ENCODE measurements at places on chromosomes 1 and 21.
A peak's percentile ranks its signal among the peaks of the same experiment; 100 is the strongest.

DNA sequence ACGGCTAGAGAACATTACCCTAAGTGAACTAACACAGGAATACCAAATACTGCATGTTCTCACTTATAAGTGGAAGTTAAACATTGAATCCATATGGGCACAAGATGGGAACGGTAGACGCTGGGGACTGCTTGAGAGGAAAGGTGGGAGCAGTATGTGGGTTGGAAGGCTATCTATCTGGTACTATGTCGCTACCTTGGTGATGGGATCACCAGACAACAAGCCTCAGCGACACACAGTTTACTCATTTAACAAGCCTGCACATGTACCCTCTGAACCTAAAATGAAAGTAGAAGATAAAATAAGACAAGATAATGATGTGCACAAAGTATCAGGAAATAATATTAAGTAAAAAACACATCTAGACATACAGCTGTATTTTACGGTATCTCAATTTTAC is 819 bp downstream of the PYHIN1 start:
- peak; percentile 77 for ATAC-seq

GRCh38 chr1:212920896-212921295 is 29.4 kb upstream of the VASH2 start:
- ATAC-seq, result no peak

- no peak for ATAC-seq
Observed at GRCh38 chr1:37741130-37741529, 23.8 kb downstream of the EPHA10 start.

GRCh38 chr21:43024439-43025136 is 50.2 kb downstream of the PKNOX1 start:
- no peak for ATAC-seq

GRCh38 chr1:247295274-247295684 is 36.4 kb downstream of the ZNF496 start:
- no peak for ATAC-seq

GRCh38 chr1:29406814-29407213 is 170.5 kb downstream of the PTPRU start:
- ATAC-seq, result no peak

GRCh38 chr1:109198043-109198695 is 15.5 kb upstream of the SARS1 start:
- ATAC-seq, result no peak

- ATAC-seq, result no peak
Observed at GRCh38 chr1:46523496-46524353, 27.7 kb downstream of the KNCN start.

DNA sequence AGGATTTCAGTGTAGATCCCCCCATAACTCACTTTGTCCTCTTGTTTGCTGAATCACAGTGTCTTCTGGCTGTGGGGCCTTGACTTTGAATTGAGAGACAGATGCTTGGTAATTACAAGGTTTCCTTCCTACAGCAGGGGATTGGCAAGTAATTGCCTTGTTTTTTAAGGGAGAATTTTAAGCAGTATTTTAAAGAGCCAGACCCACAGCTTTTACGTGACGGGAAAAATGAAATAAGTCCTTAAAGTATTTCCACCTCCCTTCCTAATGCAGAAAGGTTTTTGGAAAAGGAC is 41.0 kb downstream of the PGBD5 start:
- no peak for ATAC-seq

DNA sequence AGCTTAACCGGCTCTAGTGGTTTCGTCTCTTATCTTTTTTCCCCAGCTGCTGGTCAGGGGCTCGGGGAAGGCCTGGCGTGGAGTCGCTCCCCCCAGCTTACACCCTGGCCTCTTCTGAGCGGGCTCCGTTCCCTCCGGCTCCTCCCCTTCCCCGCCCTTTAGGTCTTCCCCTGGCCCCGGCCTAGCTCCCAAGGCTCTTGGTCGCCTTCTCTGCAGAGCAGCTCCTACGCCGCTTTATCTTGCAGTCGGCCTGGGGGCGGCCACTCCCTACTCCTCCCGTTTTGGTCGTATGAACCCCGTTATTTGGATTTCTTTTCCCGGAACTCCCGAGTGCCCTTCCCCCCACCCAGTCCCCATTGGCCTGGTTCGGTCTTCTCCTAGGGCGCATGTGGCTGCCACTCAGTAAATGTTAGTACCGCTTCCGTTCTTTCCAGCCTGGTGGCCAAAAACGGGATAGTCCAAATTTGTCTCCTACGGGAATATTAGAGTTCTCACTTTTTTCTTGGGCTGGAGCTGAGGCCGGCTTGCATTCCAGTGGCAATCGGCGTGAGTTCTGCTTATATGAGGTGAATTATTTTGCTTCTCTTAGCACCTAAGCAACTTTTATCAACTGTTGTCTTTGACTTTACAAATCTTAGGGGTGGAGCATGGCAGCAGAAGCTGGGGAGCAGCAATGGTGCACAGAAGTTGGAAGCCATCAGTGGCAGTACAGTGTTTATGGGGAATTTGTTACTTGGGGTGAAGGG is 467 bp downstream of the THRAP3 start:
- peak; percentile 70 for ATAC-seq

GRCh38 chr21:45080639-45081414 is 6.4 kb downstream of the ADARB1 start:
- peak; percentile 62 for ATAC-seq

DNA sequence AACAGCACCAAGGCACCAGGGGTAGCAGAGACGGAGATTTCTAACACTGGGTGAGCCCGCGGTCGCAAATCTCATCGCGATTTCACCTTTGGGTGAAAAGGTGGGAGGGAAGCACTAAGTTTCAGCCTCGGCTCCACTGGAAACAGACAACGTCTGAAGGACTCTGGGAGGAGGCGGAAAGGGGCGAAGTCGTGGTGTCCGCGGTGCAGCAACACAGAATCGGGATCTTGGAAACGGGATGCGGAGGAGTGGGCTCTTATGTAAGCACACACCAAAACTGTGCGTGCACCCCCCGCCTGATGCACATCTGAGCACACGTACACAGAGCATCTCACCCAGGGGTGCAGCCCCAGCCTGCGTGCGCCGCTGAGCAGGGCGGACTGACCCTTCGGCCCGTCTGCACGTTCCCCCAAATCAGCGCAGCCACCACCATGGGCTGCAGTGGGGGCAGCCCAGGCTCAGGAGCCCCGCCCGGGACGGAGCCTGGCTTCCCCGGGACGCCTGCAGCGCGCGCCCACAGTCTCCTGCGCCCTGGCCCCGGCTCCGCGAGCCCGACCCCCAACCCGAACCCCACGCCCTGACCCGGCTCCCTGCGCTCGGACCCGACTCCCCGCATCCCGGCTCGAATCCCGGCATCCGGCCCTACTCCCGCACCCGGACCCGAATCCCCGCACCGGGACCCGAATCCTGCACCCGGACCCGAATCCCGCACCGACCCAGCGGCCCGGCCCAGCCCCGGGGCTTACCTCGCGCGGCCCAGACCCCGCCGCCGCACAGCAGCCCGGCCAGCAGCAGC is 670 bp downstream of the CLSTN1 start:
- peak; percentile 50 for ATAC-seq

- peak; percentile 87 for ATAC-seq
Observed at GRCh38 chr1:9078015-9078751, 8.7 kb upstream of the SLC2A5 start.

DNA sequence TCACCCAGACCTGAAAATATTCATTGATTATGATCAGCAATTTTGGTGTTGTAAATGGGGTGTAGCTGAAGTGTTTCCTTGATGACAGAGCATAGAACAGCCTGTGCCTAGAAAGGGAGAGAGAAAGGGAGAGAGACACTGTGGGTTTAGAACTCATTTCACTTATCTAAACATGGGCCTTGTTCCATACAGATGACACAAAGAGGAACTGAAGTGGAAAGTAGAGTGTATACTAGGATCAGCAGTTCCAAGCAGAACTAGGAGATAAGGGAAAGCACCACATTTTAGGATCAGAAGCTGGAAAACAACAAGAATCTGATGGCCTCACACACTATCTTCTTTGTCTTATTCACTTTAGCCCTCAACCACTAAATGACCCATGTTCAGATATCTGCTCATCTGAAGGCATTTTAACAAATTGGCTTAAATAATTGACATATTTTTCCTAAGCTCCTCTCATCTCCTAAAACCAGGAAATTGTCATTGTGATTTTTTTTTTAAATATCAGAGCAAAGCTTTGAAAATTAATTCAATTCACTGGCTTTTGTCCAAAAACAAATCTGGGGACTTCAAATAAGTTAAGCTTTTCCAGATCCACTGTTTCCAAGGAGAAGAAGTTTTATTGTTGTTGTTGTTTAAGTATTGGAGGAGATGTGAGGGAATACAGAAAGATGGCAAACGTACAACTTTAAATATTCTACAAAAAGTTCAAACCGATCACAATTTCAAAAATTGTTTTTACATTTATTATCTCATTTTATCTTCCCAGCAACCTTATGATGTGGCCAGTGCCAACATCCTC is 103.8 kb downstream of the LYPLAL1 start:
- no peak for ATAC-seq

DNA sequence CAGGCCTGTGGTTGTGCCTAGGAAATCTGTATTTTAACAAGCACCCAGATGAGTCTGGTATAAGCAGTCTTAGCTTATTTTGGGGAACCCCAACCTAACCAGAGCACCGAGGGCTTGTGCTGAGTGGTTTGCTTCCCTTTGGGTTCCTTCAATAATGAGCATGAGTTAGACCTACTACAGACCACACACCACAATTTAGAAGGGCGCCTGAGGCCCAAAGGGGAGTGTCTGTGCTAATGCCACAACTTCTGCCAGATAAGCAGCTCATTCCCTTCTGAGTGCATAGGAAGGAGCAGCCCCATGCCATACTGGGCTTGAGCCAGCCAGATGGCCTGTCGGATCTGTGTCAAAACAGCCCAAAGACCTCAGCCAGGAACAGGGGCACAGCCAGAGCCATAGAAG is 15.4 kb upstream of the LSS start:
- peak; percentile 40 for ATAC-seq

- no peak for ATAC-seq
Observed at GRCh38 chr1:229344139-229344538, 1.3 kb upstream of the CCSAP start.

DNA sequence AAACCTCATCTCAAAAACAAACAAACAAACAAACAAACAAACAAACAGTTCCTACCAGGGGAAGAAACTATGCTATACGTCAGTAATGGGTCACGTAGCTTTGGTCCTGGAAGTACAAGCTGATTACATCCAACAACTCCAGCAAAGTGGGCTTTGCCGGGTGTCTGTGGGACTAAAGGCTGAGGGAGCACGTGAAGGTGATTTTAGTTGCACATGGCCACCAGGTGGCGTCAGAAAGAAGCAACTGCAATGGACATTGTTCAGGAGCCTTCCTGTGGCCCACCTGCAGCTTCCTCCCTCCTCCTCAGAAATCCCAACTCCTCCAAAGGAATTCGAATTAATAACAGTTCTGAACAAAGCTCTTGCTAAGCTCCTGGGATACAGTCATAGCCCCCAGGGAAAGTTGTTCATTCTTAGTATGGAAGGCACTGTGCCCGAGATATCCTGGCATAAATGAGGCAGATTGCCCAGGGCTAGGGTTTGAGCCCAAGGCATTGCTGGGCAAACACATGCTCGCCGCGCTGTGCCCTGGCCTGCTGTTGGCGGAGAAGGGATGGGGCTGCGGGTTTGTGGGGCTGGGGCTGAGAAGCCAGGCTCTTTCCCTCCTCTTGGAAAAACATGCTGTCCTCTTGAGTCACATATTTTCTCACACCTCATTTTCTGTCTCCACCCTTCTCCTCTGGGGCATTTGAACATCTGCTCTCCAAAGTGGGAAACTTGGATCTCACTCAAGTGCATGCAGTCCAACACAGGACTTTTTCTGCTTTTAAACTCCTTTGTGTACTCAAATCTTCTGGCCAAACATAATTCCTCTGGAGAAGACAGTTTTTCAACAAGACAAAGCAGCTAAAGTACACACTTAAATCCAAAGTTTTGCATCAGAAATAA is 28.6 kb downstream of the AKNAD1 start:
- ATAC-seq, result peak; percentile 65

- ATAC-seq, result no peak
Observed at GRCh38 chr1:114130213-114130612, 23.5 kb downstream of the SYT6 start.

DNA sequence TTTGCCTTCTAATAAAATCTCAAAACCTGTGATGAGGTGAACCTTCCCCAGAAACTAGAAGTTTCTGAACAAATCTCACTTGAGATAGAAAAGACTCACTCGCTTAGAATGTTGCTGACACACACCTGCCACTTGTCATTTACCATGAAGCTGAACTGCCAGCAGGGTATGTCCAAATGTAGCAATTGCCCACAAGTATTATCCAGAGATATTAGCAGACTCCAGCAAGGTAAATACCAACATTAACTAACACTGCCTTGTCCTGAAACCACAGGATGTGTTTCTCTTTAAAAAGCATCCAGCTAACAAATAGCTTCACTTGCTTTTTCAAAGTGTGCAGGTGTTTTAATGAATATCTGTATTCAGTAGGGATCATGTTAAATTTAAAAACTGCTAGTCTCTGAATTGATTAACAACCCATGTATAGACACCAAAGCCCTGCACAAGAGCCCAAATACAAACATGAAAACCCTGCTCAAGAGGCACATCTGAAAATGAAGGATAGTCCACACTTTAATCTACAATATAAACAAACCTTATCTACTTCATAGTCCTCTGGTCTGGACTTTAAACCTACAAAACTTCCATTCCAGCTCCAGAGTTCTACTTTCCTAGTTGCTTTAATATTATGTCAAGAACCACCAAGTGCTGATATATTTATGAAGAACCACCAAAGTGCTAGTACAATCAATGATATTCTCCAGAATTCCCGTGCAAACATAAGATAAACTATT is 19.3 kb downstream of the KRTAP8-1 start:
- no peak for ATAC-seq

DNA sequence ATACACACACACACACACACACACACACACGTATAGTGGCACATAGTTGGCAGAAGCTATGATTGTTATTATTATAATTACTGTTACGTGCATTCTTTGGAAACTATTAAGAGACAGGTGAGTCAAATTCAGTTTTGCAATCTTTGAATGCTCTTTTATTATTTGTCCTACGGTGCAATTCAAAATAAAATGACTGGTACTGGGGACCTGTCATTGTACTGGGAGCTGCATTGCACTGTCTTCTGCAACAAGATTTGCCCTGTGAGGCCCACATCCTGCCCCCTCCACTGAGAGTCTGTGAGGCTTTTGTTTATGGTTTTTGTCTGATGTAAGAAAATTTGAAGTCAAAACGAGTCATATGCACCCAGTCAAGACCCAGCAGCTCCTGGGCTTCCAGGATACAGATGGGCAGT is 1.9 kb downstream of the LY9 start:
- ATAC-seq, result peak; percentile 40

DNA sequence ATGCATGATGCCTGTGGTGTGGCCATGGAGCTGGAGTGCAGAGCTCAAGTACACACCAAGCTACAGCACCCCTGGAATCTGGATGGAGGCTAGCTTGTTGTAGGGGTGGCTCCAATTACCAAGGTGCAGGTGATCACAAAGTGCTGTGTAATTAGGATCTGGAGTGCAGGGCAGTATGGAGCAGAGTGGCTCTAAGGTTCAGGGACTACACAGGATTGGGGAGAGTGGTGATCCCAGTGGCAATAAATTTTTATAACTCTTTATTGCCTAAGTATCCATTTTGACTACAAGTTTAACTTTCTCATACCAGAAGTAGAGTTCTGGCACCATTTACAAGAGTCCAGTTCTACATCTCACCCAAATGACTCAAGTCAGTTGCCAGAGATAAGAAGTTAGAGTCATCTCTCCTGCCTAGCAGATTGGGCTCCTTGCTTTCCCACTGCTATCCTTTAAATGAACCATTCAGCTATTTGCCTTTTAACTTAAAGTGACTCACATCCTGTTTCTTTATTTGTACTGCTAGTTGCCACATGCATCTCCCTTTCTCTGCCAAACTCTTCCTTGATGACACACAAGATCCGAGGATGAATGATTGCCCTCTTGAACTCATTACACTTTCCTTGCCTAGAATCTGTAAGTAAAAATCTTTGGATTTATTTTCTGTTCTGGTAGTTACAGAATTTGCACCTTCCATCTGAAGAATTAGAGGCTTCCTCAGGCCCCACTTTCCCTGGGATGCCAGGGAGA is 427.2 kb downstream of the KCNT2 start:
- no peak for ATAC-seq
